Smooth muscle cell of the umbilical artery (primary cell): ENCODE measurements at places on chromosomes 11 and 22. TPM values are rescaled to one million over a fixed set of nuclear protein-coding genes. Genes with fewer than 3 reads are reported as not detected.

Gene LSP1
- total RNA-seq = 2.0 and 2.7 TPM in 2 replicates

Gene ATF4
- 144 and 221 TPM in 2 replicates for total RNA-seq

Gene MDK
- 89.6 and 127 TPM in 2 replicates for total RNA-seq

Gene SYT13
- not detected in 2 replicates for total RNA-seq

Gene ADM2
- 6.5 and 7.6 TPM in 2 replicates for total RNA-seq

Gene LINC01488
- not detected in 2 replicates for total RNA-seq

Gene SMIM35
- total RNA-seq = not detected in 2 replicates

Gene TMEM151A
- total RNA-seq = under 0.01 and 0.42 TPM in 2 replicates

Gene FXYD6
- not detected in 2 replicates for total RNA-seq

Gene ZNF195
- 16.9 and 23.1 TPM in 2 replicates for total RNA-seq

Gene SCN3B
- total RNA-seq = 0.30 and 0.65 TPM in 2 replicates

Gene KIRREL3
- 0.59 and 0.78 TPM in 2 replicates for total RNA-seq

Gene SLC29A2
- total RNA-seq = 0.30 and 0.97 TPM in 2 replicates

Gene RAC2
- 3.3 and 16.2 TPM in 2 replicates for total RNA-seq

Gene GLB1L2
- 0.30 and 0.32 TPM in 2 replicates for total RNA-seq

Gene POU2AF1
- total RNA-seq = not detected in 2 replicates

Gene MS4A15
- total RNA-seq = not detected in 2 replicates

Gene RPS6KA4
- 24.1 and 45.3 TPM in 2 replicates for total RNA-seq

Gene FADS3
- total RNA-seq = 74.2 and 138 TPM in 2 replicates

Gene NLRP14
- total RNA-seq = 0.18 TPM in 1 of 2 replicates, not detected in the other

Gene OR8K3
- not detected in 2 replicates for total RNA-seq

Gene SUSD2
- total RNA-seq = 0.28 and 0.89 TPM in 2 replicates

Gene STK33
- total RNA-seq = 4.3 and 5.3 TPM in 2 replicates

Gene LMNTD2
- 0.30 and 0.60 TPM in 2 replicates for total RNA-seq

Gene TP53I11
- total RNA-seq = 7.1 and 17.3 TPM in 2 replicates

Gene PDGFB
- total RNA-seq = under 0.01 and 0.05 TPM in 2 replicates

Gene CCDC15
- 0.30 and 1.9 TPM in 2 replicates for total RNA-seq

Gene FOLR3
- total RNA-seq = 0.23 TPM in 1 of 2 replicates, not detected in the other

Gene TSGA10IP
- not detected in 2 replicates for total RNA-seq

Gene OR10G6
- total RNA-seq = not detected in 2 replicates

Gene TEX54
- not detected in 2 replicates for total RNA-seq

Gene LDHAL6A
- total RNA-seq = not detected in 2 replicates

Gene MMP3
- total RNA-seq = 0.88 and 10.7 TPM in 2 replicates

Gene MIOX
- not detected in 2 replicates for total RNA-seq

Gene ACCS
- 6.4 and 6.5 TPM in 2 replicates for total RNA-seq

Gene MS4A7
- not detected in 2 replicates for total RNA-seq

Gene KRTAP5-8
- not detected in 2 replicates for total RNA-seq

Gene OR51B2
- total RNA-seq = not detected in 2 replicates

Gene FXYD2
- not detected in 2 replicates for total RNA-seq

Gene CYP2D6
- total RNA-seq = 0.30 and 0.42 TPM in 2 replicates

Gene CNGA4
- 0.09 TPM in 1 of 2 replicates, not detected in the other for total RNA-seq

Gene CRYBA4
- total RNA-seq = not detected in 2 replicates
